ENCODE measurements at places on chromosomes 2 and 18.

- DNase-seq = no peak
Observed at GRCh38 chr2:167960089-167960747, 287.2 kb downstream of the STK39 start.

- no peak for DNase-seq
Observed at GRCh38 chr2:23571085-23571484, 186.1 kb downstream of the KLHL29 start.

DNA sequence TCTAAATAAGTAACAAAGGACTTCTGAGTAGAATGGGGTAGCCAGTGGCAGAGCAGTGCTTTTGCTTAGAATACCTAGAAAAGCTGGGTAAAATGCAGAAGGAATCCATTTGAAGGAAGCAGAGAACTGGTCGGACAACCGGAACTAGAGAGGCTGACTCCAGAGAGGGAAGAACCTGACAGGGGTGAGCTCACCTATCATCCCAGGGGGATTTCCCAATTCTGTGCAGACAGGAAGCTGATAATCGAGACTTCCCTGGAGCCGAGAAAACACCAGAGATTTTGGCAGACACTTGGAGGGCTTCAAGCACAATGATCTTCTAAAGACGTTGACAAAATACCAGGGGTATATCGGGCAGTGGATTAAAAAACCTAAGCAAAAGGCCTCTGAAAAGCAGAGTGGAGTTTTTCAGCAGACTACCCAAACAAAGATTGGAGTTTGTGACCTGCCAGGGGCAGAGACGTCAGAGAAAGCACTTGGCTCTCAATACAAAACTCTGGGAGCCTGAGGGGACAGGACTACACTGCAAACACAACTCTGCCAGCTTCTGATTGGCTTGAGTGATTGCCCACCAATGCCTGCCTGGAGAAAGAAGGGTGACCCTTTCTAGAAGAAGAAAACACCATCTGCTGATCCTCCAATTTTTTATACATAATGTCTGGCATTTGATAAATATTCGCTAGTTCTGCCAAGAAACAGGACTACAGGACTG is 67.5 kb upstream of the TTN start:
- no peak for DNase-seq

DNA sequence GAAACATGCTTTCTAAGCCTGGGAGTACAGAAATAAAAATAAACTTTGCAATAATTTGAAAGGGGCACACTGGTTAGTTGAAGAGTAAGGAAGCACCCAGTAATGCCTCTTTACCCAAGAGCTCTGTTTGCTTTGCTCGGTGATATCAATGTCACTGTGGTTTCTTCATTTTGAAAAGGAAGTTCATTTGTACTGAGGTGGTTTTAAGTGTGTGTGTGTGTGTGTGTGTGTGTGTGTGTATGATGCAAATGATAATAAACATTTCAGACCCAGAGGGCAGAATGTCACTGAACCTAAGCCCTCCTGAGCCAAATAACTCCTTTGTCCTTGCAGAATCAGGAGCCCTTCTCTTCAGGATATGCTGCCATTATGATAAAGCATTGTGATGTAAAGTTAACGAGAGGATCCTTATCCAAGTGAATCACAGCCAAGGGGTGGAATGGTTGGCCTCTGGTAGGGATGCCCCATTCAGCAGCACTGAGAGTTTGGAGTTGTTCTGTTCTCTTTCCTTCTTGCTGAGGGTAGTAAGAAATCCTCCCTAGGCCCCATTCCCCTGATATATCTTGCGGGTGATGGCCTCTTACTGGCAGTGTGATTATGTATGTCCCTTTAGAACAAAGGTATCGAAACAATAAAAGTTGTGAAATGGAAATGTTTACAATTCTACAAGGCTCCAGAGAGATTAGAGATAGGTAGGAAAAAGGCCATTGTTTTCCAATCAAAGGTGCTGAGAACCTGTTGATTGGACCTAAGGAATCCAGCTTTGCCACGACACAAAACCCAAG is 7.6 kb downstream of the ITGA6 start:
- DNase-seq = no peak

- no peak for DNase-seq
Observed at GRCh38 chr2:37506407-37507050, 162.1 kb downstream of the QPCT start.

GRCh38 chr2:129797489-129798300 is 181.8 kb upstream of the RAB6C start:
- no peak for DNase-seq

DNA sequence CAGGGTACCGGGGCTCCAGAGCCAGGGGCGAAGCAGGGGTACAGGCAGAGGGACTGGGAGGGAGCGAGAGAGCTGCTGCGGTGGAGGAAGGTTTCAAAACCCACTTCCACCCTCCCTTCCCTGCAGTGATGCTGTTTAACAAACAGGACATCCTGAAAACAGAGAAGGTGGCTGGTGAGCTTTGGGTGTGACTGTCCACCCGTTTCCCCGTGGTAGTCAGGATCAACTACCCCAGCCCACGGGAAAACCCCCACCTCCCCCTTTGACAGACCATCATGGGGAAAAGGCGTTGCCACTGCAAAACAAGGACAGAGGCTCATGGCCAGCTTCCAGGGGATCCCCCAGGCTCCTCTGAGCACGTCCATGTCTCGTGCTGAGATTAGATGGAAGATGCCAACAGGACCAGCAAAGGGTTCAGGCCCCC is 12.9 kb downstream of the TMEM185B start:
- no peak for DNase-seq

- no peak for DNase-seq
Observed at GRCh38 chr18:63997606-63998005, 27.7 kb downstream of the SERPINB8 start.

- no peak for DNase-seq
Observed at GRCh38 chr2:122100756-122101155, 345.3 kb downstream of the TSN start.

DNA sequence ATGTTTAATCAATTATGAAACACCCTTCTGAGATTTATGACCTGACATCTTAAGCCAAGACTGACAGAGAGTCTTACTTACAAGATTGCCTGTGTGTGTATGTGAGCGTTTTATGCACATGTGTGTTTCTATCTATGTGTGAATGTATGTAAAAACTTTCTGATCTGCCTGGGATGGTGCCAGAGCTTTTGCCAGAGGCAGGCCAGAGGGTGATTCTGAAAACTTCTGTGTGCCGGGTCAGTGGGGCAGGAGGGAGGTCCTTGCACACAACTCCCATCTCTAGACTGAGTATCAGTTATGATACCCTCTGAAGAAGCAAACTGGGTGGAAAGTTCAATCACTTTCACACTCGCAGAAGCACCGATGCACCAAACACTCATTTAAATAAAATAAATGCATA is 335.0 kb upstream of the NT5C1B start:
- DNase-seq = no peak

DNA sequence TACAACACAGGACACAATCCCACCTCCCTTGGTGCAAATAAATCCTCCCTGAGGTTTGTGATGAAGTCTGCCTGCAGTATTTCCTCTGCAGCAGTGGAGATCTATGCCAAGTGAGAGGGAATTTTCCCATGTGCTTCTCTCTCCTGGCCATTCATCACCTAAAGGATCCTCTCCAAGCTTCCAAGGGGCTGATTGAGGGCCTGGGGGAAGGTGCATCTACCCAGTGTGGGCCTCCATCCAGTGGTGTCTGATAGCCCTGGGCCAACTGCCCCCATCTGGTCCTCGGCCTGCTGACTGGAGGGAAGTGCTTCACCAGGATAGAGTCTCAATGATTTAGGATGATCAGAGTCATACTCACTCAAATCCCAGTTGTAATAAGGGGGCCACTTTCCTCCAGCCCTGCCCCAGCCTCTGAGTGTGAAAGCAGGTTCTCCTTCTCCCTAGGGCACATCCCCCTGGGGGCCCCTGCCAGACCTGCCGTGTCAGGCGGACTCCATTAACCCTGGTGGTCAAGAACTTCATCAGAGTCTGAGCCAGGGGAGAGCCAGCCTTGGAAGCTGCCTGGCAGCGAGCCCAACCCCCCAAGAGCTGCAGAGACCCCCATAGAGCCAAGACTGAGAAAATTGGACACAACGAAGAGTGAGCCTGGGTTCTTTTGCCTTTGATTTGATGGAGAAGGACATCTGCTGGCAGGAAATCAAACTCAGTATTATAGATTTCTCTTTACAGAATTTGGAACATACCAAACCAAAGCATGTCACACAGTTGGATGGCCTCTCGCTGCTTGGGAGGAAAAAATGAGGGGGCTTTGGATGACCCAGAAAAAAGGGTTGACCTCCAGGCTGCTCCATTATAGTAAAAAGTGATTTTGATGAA is 509.6 kb downstream of the CMPK2 start:
- DNase-seq = no peak

GRCh38 chr2:239714116-239714515 is 311.0 kb downstream of the NDUFA10 start:
- no peak for DNase-seq

GRCh38 chr2:159186462-159186861 is 100.0 kb downstream of the WDSUB1 start:
- DNase-seq = no peak

DNA sequence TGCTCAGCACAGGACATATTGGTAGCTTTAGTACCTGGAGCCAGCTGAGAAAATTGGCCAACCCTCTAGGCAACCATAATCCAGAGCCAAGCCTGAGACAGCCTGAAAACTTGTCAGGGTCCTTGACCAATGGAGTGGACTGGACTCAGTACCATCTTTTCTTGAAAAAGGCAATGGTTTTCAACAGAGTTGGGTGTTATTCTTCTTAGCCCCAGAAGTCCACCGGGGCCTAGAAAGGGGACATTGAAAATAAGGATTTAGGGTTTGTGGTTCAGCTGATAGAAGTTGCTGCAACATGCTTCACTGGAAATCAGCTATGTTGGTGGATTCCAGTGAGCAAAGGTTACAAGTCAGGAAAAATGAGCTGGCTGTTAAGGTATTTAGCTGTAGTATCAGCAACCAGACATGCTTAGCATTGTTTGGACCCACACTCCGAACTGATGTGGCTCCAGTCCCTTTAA is 22.1 kb upstream of the CNOT11 start:
- no peak for DNase-seq

DNA sequence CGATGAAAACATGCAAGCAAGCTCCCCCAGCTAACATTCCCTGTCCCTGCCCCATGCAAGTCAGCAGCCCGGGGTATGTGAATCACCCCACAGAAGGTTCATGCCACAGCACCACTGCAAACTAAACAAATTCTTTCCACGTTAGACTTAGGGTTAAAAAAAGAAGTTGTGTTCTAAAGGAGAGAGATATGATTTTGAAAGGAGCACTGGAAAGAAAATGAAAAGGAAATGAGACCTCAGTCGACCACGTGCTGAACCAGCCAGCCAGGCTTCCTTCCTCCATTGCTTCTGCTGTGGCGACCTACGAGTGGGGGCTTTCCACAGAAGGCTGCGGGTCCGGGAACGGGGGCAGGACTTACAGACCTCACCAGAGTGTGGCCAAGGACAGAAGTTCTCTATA is 52.0 kb downstream of the ARL4C start:
- DNase-seq = no peak

- DNase-seq = no peak
Observed at GRCh38 chr2:233179848-233180366, 71.6 kb upstream of the ATG16L1 start.

- no peak for DNase-seq
Observed at GRCh38 chr18:45935591-45936335, 31.4 kb downstream of the EPG5 start.

- DNase-seq = no peak
Observed at GRCh38 chr2:121454549-121455090, 76.1 kb upstream of the RNU4ATAC start.

DNA sequence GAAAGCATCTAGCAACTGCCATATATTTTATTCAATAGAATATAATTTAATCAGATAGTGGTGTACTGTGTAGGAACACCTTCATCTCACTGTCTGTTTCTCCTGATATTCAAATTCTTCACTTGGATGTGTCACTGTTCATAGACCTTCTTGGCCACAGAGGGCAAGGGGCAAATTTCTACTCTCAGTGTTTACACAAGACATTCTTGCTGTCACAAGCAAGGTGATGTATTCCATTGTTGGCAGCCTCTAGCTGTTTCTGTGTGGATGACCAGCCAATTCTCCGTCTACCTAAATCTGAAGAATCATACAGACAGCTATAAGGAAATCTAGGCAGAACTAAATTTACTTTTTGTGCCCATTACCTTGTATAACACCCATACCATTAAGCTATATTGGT is 948.3 kb downstream of the CNTNAP5 start:
- no peak for DNase-seq

- DNase-seq = no peak
Observed at GRCh38 chr18:66138642-66139041, 387.8 kb downstream of the CDH7 start.

GRCh38 chr2:174343343-174343622 is 8.5 kb downstream of the SP9 start:
- DNase-seq = no peak

GRCh38 chr2:141501752-141502151 is 629.1 kb downstream of the LRP1B start:
- DNase-seq = no peak

DNA sequence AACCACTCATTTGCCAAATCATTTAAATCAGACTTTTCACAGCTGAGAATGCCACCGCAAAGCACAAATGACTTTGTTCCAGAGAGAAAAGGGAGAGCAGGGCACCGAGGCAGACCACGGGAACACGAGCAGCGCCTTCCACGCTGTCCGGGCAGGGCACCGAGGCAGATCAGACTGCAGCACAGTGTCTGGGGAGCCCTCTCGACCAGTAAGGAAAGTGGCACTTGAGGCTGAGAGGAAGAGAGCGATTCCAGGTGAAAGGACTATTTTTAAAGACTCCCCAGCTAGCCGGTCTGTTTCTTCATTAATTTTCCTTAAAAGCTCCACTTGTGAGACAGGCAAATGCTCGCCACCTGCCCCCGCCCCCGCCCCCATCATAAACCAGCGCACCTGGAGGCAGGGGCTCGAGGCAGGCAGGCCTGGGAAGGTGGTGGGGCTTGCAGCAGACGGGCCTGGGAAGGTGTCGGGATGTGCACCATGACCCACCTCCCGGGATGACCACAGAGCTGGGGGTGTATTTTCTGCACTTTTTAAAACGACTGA is 80.9 kb upstream of the CTDP1 start:
- DNase-seq = no peak
